A549 treated with GW870086 at 1 μM for 4 hours (cell line): ENCODE measurements at places on chromosomes 1 and 21. TPM values are rescaled to one million over a fixed set of nuclear protein-coding genes. Genes with fewer than 3 reads are reported as not detected.

FAM167B gene
- 0.32 to 0.75 TPM (median 0.38 TPM) in 5 replicates for total RNA-seq

VANGL2 gene
- total RNA-seq: 0.69 to 1.0 TPM (median 0.84 TPM) in 5 replicates

CYP2J2 gene
- 0.08 TPM in 1 of 5 replicates, not detected in the others for total RNA-seq

CELA3B gene
- not detected in 5 replicates for total RNA-seq

ARHGEF16 gene
- total RNA-seq: 4.8 to 5.8 TPM (median 5.0 TPM) in 5 replicates

DCST1 gene
- total RNA-seq: not detected in 5 replicates

RUSC1 gene
- 40.2 to 54.7 TPM (median 53.4 TPM) in 5 replicates for total RNA-seq
